EH (cell line): ENCODE measurements at places on chromosomes 16 and 17.

DNA sequence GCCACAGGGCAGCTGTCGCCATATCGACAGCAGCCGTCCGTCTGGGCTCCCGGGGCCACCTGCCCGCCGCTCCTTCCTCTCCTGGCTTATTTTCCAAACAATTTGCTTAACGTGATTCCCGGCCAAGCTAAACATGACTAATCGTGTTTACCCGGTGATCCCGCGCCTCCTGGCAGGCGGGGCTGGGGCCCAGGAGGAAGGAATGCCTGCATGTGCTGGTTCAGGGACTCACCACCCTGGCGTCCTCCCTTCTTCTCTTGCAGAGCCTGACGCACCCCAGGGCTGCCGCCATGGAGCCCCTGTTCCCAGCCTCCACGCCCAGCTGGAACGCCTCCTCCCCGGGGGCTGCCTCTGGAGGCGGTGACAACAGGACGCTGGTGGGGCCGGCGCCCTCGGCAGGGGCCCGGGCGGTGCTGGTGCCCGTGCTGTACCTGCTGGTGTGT lies 6.1 kb downstream of the SSTR5 start:
- DNase-seq, result no peak

DNA sequence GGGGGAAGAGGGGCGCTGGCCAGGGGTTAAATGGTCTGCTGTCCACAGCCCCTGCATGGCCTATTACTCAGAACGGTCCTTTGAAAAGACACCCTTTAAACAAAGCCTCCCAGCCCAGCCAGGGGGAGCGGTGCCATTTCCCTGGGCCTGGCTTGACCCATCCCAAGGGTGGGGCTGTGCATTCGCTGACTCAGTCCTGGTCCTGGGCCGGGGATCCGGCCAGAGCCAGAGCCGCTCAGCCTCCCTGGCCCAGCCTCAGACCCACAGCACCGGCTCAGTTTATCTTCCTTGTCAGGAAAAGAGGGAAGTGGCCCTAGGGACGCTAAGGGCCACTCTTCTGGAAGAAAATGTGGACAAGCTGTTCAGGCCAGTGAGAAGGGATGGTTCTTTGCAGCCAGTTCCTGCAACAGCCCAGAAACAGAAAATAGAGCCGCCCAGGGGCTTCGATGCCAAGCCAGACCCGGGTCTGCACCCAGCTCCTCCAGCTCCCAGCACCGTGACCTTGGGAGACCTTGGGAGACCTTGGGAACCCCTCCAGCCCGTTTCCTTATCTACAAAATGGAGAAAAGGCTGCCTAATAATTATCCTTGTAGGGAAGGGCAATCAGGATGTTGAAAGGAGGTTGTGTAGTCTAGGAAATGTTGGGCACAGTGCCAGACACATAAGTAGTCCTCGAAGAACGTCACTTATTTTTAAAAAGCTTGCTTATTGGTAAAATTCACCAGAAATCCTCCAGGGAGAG lies 82.5 kb downstream of the ZDHHC7 start:
- peak; percentile 34 for DNase-seq

DNA sequence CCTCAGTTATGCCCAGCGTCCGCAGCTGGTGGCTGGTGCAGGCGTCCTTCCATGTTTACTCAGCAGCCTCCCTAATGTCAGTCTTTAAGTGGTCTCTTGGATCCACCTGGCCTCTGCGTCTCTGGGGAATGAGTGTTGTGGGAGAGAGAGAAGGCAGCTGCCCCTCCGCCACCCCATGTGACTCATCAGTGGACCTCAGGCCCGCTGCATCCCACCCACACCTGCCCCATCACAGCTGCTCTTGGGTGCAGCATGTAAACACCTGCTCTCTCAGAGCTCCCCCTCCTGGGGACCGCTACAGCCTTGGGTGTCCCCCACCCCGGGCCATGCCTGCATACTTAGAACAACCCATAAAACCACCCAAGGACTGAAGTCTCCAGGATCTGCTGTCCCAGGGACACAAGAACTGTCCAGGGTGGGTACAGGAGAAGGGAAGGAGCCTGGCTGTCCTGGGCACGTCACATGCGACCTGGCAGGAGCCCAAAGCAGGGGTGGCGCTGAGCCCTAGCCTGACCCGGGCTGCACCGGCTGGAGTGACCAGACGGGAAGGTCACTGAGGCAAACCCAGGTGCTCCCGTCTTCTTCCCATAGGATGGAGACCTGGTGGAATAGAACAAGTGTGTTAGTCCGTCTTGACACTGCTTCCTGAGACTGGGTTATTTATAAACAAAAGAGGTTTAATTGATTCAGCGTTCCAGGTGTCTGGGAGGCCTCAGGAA lies 4.2 kb downstream of the C16orf90 start:
- no peak for DNase-seq

GRCh38 chr17:81241648-81242420 lies 2.7 kb downstream of the NDUFAF8 start:
- DNase-seq, result peak; percentile 44

DNA sequence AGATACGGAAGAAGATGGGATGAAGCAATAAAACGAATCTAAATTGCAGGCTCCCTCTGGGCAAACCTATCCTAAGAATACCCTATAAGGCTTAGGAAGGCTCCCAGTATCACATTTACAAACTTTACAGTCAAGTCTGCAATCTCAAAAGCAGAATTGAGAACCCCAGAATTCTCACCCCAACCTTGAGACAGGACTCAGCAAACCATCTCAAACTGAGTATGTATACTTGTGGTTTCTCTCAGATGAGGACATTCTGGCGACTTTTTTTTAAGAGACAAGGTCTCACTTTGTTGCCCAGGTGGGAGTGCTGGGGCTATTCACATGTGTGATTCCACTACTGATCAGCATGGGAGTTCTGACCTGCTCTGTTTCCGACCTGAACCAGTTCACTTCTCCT lies 19.3 kb upstream of the ITGA2B start:
- DNase-seq, result no peak

GRCh38 chr17:47741109-47741792 lies 8.2 kb downstream of the TBX21 start:
- DNase-seq, result no peak

DNA sequence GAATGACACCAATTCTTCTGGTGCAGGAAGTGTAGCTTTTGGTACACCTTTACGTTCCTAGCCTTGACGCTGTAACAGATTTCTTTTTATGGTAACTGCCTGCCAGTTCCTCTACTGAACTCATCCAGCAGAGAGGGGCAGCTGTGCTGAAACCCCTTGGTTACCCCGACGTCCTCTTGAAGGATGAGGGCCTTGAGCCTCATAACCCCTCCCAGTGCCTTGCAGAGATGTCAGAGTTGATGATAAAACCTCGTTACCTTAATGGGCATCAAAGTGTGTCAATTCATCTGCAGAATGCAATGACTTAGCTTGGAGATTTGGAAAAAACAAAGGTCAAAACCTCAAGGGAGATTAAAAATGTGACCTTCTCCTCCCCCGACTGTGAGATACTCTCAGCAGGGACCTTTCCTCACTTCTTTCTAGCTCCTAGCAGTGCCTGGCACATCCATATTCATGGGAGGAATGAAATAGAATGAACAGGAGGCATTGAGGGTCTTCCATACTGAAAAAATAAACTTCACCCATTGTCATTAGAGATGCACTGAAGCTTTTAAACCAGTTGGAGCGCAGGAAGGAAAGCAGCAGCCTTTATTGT lies 69.2 kb downstream of the SDR42E1 start:
- DNase-seq, result no peak

DNA sequence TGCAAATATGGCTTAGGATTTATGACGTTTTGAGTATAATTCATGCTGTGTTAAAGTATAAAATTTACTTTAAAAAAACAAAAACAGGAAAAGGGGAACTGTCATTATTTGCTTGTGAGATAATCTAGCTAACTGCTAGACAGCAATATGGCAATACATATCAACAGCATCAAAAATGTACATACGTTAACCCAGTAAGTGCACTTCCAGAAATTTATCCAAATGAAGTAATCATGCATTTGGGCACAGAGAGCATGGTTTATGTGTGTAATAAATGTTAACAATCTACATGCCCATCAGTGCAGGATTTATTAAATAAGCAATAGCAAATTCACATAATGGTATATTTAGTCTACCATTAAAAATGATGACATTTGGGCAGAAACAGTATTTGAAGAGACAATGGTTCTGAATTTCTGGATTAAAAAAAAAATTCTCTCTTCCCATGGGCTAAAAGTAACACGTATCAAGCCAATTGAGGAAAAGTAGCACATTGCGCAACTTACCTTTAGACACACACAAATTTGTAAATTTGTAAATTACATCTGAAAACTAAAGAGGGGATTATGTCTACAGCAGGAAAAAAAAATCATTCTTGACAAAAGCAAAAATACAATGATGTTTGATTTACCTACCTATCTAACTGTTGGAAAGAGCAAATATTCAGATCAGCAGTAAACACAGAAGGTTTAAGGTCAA lies 80.2 kb downstream of the CACNG1 start:
- no peak for DNase-seq

DNA sequence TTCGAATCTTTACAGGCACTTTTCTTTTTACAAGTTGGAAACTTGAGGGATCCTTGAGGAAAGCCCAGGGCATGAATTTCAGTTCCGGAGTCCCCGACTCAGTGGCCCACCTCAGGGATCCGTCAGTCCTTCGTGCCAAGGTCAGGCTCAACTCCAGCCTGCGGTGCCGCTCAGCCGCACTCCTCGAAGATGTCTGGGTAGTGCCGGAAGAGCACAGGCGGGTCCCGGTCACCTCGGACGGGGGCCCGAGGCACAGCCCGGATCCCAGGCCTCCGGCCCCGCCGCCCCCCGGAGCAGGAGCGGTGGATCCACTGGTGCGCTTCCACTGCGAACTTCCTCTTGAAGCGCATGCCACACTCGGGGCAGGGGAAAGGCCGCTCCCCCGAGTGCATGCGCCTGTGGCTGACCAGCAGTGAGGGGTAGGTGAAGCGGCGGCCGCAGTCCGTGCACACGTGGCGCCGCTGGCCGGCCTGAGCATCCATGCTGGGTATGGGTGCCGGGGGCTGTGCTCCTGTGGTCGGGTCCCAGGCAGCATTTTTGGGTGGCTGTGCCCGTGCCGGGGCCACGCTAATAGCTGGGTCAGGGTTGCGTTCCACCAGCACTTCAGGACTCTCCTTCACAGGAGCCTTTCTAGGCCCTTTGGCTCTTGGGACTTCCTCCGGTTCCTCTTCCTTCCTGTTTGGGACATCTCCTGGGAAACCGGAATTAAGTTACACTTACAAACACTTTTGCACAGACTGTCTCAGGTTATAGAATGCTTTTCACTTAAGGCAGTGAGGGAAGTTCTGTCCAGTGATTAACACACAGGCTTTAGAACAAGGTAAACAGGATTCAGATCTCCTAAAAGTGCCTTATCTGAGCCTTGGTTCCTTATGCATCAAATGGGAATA lies 1.5 kb downstream of the ZNF688 start:
- no peak for DNase-seq

GRCh38 chr16:46918905-46919792 lies 35.0 kb downstream of the GPT2 start:
- DNase-seq, result no peak

GRCh38 chr17:55284001-55284884 lies 19.5 kb downstream of the HLF start:
- DNase-seq, result no peak

DNA sequence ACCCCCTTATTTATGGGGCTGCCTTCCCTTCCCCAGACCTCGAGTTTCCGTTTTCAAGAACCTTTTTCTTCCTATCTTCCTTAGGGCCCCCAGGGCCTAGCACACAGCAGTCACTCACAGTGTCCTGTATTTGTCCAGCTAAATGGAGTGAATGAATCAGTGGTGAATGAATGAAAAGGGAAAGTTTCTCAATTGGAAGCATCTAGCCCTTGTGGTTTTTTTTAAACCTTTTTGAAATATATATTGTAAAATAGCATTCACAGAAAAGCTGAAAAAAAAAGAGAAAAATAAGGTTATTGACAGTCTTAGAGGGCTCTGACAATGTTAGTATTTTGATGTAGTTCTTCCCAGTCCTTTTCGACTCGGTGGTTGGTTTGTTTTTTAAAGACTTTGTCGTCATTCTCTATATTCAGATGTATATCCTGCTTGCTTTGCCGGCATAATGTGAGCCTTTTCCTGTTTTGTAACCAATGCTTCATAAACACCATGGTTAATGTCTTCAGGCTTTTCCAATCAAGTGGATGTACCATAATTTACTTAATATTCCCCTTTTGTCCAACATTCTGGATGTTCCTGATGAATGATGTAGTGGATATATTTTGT lies 45.3 kb downstream of the RAI1 start:
- no peak for DNase-seq

- DNase-seq, result no peak
These were observed 5.6 kb downstream of the IL4R start for GRCh38 chr16:27319257-27319965.

DNA sequence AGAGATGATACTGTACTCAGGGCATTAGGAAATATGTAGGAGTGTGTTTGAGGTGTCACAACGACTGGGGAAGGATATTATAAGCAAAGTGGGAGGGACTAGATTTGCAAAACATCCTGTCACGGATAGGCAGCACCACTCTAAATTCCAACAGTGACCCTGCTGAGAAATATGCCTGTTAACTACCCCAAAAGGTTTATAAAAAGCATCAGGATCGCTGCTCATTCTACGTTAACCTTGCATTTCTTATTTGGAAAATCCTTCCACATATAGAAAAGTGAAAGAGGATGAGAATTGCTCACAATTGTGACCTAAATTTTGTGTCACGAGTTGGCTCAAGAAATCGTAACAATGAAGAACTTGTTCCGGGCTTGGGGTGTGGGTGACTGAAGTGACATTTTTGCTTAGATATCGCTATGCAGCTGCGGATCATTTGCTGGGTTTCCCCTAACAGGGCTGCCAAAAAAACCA lies 51.6 kb downstream of the N4BP1 start:
- DNase-seq, result peak; percentile 66

- DNase-seq, result peak; percentile 26
These were observed 64.8 kb upstream of the ADAMTS18 start for GRCh38 chr16:77499373-77500285.

DNA sequence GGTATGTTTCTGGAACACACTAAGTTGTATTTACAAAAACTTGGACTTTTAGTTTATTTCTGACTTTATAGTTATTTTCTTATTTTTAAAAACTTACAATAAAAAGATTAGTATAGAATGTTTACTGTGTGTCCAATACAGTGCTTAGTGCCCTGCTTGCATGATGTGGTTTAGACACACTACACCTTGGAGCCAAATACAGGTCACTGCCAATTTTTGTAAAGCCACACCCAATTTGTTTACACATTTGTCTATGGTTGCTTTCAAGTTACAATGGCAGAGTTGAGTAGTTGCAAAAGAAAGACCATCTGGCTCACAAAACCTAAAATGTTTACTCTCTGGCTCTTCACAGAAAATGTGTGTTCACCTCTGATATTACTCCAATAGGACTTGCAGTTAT lies 807.1 kb downstream of the KCNJ2 start:
- no peak for DNase-seq

DNA sequence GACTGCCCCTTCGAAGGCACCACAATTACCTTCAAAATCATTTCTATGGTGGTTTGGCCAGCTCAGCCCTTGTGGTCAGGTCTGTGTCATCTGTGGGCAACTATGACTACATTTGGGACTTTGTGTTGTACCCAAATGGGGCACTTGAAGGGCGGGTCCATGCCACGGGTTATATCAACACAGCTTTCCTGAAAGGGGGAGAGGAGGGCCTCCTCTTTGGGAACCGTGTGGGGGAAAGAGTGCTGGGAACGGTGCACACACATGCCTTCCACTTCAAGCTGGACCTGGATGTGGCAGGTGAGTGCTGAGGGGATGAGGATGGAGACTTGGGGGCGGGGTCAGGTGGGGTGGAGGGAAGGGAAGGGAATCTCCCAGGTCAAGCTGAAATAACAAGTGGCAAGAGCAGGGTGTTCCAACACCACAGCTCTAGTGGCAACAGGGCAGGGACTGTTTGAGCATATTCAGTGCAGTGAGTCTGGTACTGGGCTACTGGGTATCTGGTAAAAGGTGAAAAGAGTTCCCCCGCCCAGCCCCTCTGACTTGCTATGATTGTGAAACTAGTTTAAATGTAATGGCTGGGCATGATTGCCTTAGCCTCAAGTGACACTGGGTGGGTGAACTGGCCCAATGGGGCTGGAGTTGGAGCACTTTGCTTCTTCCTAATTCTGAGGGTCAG lies 1.7 kb downstream of the AOC2 start:
- no peak for DNase-seq
